ENCODE measurements at places on chromosomes 7 and 10. TPM values are rescaled to one million over a fixed set of nuclear protein-coding genes. Genes with fewer than 3 reads are reported as not detected.

DNA sequence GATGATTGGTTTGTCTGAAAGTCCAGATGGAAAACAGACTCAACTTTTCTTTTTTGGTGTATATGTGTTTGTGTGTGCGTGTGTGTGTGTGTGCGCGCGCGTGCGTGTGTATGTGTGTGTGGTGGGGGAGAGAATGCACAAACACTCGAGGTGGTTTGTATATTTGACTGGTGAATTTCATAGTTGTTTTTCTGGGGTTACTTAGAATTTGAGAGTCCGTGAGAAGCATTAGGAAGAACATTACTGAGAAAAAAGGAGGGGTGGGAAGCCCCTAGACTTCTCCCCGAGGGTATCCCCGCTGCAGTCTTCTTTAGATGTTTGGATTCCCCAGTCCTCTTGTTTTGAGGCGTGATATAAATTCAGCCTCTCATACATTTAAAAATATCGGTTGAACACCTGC, 6.0 kb downstream of the CAMK1D start:
- no peak overlapping the region for H3K27ac ChIP-seq
- no peaks in the 10 kb centered on the region for H3K4me1 ChIP-seq
- no peak overlapping the region for H3K4me3 ChIP-seq
- H3K27me3 ChIP-seq = peaks cover 6% of the 10 kb centered on the region
- no peak for DNase-seq
- no peaks in the 10 kb centered on the region for H3K36me3 ChIP-seq

C10orf95 gene
- total RNA-seq = not detected

- DNase-seq = no peak
- H3K36me3 ChIP-seq = no peaks in the 10 kb centered on the region
- H3K27me3 ChIP-seq = no peaks in the 10 kb centered on the region
- H3K27ac ChIP-seq = no peak overlapping the region
- H3K4me3 ChIP-seq = no peak overlapping the region
Observed at GRCh38 chr10:35459449-35459847, 123.1 kb downstream of the CCNY start.

GRCh38 chr7:31055471-31055870, 3.4 kb downstream of the ADCYAP1R1 start:
- DNase-seq = no peak
- H3K27me3 ChIP-seq = peaks cover 44% of the 10 kb centered on the region
- no peaks in the 10 kb centered on the region for H3K36me3 ChIP-seq
- H3K27ac ChIP-seq = no peak overlapping the region
- no peaks in the 10 kb centered on the region for H3K4me1 ChIP-seq

GPR15LG gene
- total RNA-seq = not detected

FGFR2 gene
- under 0.01 TPM for total RNA-seq

MMP21 gene
- total RNA-seq = not detected

DNA sequence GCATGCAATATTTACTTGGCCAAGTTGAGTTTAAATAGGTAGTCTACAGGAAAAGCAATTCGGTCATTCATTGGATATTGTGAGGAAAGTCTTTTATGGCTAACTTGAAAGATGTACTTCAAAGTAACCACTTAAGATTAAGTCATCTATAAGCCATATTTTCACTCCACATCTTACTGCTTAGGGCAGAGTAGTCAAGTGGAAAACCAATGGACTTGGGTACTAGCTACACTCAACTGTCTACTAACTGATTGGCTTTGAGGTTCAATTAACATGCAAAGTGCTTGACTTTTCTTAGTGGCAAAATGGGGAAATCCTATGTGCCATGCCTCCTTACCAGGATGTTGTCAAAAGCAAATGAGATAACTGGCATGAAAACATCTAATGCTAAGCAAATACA, 51.0 kb downstream of the CAV1 start:
- no peaks in the 10 kb centered on the region for H3K36me3 ChIP-seq
- no peaks in the 10 kb centered on the region for H3K27me3 ChIP-seq
- H3K4me1 ChIP-seq = peaks cover 15% of the 10 kb centered on the region
- no peak overlapping the region for H3K27ac ChIP-seq
- DNase-seq = no peak

GRCh38 chr7:19024261-19024660, 93.2 kb downstream of the TWIST1 start:
- peak; percentile 85 for DNase-seq
- H3K4me1 ChIP-seq = peaks cover 5% of the 10 kb centered on the region
- no peaks in the 10 kb centered on the region for H3K36me3 ChIP-seq
- H3K27me3 ChIP-seq = no peaks in the 10 kb centered on the region

DNA sequence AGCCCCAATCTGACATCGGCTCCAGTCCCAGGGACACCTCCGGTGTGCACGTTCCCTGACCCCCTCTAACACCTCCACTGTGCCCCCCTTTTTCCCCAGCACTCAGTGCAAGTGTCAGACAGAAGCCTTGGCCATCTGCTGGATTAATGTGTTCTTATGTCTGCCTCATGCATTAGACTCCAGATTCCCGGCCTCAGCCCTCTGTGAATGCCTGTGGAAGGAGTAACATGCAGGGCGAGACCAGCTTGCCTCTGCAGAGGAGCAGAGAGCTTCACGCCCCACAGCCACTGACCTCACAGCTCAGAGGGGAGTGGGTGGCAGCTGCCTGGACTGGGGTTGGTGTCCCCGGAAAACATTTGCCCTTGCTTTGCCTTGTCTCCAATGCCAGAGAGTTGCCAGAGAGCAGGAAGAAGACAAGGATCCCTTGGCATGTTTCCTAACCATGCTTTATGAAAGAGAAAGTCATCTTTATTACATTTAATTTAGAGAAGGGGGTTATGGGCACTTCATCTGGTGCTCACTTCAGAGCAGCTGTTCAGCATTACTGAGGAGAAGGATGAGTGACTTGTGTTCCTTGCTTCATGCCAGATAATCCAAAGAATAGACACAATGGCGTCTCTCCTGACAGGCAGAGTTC, 91.6 kb upstream of the CXCL12 start:
- no peak overlapping the region for H3K4me3 ChIP-seq
- DNase-seq = no peak
- peaks cover 2% of the 10 kb centered on the region for H3K27me3 ChIP-seq
- no peaks in the 10 kb centered on the region for H3K4me1 ChIP-seq

GRCh38 chr7:88866265-88866863, 70.8 kb upstream of the TEX47 start:
- no peak overlapping the region for H3K4me3 ChIP-seq
- no peaks in the 10 kb centered on the region for H3K4me1 ChIP-seq
- H3K36me3 ChIP-seq = no peaks in the 10 kb centered on the region
- H3K27me3 ChIP-seq = no peaks in the 10 kb centered on the region
- no peak for DNase-seq
- H3K27ac ChIP-seq = no peak overlapping the region

DNA sequence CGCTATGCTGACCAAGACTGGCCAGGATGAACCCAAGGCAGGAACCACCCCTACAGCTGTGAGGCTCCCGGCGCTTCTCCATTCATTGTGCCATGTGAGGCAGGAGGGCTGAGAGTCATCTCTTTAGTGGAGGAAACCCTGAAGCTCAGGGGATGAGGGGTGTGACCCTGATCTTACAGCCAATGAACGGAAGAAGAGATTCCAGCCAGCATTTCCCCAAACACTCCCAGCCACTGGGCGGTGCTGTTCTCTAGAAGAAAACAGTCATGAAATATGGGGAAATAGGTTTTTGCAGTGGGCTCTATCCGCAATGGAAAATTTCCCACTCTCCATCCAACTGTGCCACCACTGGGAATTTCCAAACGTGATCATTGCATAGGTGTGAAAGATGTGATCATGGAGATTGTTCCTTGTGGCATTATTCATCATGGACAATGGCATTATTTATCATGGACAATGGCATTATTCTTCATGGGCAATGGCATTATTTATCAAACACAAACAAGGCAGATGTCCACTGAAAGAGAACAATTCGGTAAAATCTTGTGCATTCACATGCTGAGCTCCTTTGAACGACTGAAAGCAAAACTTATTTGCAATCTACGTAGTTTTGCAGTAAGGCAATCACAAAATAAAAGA, 14.0 kb upstream of the SLC18A2 start:
- H3K36me3 ChIP-seq = no peaks in the 10 kb centered on the region
- H3K27ac ChIP-seq = no peak overlapping the region
- no peaks in the 10 kb centered on the region for H3K27me3 ChIP-seq
- DNase-seq = no peak
- H3K4me1 ChIP-seq = no peaks in the 10 kb centered on the region

PLPP4 gene
- 0.28 TPM for total RNA-seq

GRCh38 chr10:70662362-70663220, 9.7 kb upstream of the ADAMTS14 start:
- H3K4me3 ChIP-seq = no peak overlapping the region
- peaks cover 19% of the 10 kb centered on the region for H3K4me1 ChIP-seq
- H3K27me3 ChIP-seq = no peaks in the 10 kb centered on the region
- peak overlapping the region; percentile 72 for H3K27ac ChIP-seq
- peak; percentile 69 for DNase-seq

DNA sequence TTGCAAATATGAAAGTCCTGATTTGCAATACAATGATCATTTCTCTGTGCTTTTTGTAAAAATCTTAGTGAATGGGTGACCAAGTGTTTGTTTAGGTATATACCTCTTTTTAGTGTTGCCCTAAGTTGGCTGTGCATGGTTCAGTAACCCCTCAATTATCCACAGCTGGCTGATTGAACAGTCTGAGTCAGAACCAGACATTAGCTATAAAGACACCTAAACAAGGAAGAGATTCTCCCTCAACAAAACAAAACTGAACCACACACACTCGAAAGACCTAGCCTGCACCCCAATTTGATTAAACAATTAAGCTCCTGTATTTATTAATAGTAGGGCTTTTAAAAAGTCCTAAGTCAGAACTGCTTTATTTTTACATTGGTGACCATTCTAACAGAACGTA, 2.8 kb downstream of the RSBN1L start:
- H3K27me3 ChIP-seq = no peaks in the 10 kb centered on the region
- H3K36me3 ChIP-seq = no peaks in the 10 kb centered on the region
- H3K27ac ChIP-seq = no peak overlapping the region
- H3K4me1 ChIP-seq = peaks cover 1% of the 10 kb centered on the region
- no peak overlapping the region for H3K4me3 ChIP-seq

DNA sequence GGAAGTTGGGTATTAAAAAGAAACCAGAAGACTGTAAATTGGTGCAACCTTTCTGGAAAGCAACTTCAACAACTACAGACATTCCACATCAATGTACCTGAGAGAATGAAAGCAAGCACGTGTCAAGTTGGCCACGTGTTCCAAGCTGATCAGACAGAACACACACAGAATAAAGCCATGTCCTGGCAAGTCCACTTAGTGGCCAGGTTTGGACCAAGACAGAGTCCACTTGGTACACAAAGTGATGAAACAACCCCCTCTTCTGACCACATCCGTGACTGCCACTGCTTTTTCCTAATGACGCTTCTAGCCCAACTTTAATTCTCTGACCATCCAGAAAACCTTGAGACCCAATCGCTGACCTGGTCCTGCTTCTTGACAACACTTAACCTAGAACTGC, 109.4 kb downstream of the ABLIM1 start:
- peak; percentile 56 for DNase-seq
- H3K27me3 ChIP-seq = peaks cover 15% of the 10 kb centered on the region
- no peaks in the 10 kb centered on the region for H3K36me3 ChIP-seq
- H3K27ac ChIP-seq = no peak overlapping the region
- H3K4me3 ChIP-seq = no peak overlapping the region
- no peaks in the 10 kb centered on the region for H3K4me1 ChIP-seq

GRCh38 chr7:112162142-112162766, 43.9 kb downstream of the DOCK4 start:
- no peaks in the 10 kb centered on the region for H3K36me3 ChIP-seq
- H3K4me3 ChIP-seq = no peak overlapping the region
- H3K27ac ChIP-seq = no peak overlapping the region
- peaks cover 6% of the 10 kb centered on the region for H3K4me1 ChIP-seq

ASB10 gene
- not detected for total RNA-seq

GRCh38 chr7:20330239-20330927, at the start of gene ITGB8:
Gene ITGB8 (plus strand): TSS chr7:20330900. CDS start chr7:20331807, 907 bp downstream.
- H3K36me3 ChIP-seq = no peaks in the 10 kb centered on the region
- peaks cover 2% of the 10 kb centered on the region for H3K4me1 ChIP-seq
- peak within 1 kb of the TSS; percentile 82 for H3K27ac ChIP-seq

HTRA1 gene
- total RNA-seq = 23.1 TPM

GRCh38 chr10:60914690-60915141, 29.3 kb downstream of the RHOBTB1 start:
- H3K27me3 ChIP-seq = no peaks in the 10 kb centered on the region
- H3K27ac ChIP-seq = peak overlapping the region; percentile 53
- no peak overlapping the region for H3K4me3 ChIP-seq
- H3K4me1 ChIP-seq = peaks cover 23% of the 10 kb centered on the region
- H3K36me3 ChIP-seq = peaks cover 10% of the 10 kb centered on the region
